ENCODE measurements at places on chromosomes 11 and 22. TPM values are rescaled to one million over a fixed set of nuclear protein-coding genes. Genes with fewer than 3 reads are reported as not detected.
A peak's percentile ranks its signal among the peaks of the same experiment; 100 is the strongest.

USP2 gene
- total RNA-seq = 5.2 TPM

TRIM48 gene
- total RNA-seq = not detected

ST3GAL4 gene
- 3.0 TPM for total RNA-seq

PKDREJ gene
- not detected for total RNA-seq

PLEKHB1 gene
- total RNA-seq = 33.8 TPM

RTN4RL2 gene
- total RNA-seq = not detected

GRCh38 chr22:49598338-49598737, 229.3 kb downstream of the BRD1 start:
- no peak for DNase-seq

- peak; percentile 34 for DNase-seq
Measured at GRCh38 chr11:128302425-128303186, 284.8 kb downstream of the ETS1 start.

DNA sequence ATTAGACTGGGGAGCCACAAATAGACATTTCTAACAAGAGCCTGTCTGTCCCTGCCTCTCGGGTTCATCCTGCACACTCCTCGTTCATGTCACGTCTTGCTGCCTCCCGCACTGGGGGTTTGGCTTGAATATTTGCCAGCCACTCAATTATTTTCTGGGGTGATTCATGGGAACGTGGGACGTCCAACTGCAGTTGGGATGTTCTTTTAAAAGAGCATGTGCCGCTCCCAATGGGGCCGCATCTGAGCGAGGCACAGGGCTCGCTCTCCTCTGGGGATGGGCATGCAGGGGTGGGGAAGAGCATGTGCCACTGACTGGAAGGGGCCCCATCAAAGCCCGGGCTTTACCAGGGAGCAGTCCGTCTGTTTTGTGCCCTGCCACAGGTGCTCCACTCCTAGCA, 43.4 kb downstream of the PARVG start:
- no peak for DNase-seq

DNA sequence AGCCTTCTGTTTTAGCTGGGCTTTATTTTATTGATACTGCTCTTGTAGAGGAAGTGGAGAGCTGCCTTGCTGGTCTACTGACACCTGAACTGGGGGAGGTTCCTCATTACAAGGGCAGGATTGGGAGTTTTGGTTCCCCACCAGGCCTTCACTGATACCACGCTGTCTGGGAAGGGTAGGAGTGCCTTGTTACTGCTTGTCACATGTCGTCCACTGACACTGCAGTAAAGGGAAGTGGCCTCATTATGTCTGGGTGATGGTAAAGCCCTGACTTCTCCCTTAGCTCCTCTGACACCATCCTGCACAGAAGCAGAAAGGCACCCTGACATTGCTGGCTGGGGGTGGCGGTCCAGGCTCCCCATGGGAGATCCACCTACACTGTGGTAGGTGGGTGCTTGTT, 38.7 kb upstream of the ELF5 start:
- no peak for DNase-seq

- no peak for DNase-seq
Measured at GRCh38 chr11:12469451-12469850, 92.1 kb downstream of the PARVA start.

- DNase-seq = no peak
Measured at GRCh38 chr11:34268906-34269430, 88.8 kb downstream of the ABTB2 start.

GRCh38 chr11:110317516-110317932, 21.1 kb upstream of the RDX start:
- DNase-seq = no peak

- no peak for DNase-seq
Measured at GRCh38 chr11:69238573-69239351, 55.2 kb upstream of the MYEOV start.
